ENCODE measurements at places on chromosomes 16 and 17.

- DNase-seq: no peak
Observed at GRCh38 chr17:39027455-39028035, 60.3 kb upstream of the FBXO47 start.

DNA sequence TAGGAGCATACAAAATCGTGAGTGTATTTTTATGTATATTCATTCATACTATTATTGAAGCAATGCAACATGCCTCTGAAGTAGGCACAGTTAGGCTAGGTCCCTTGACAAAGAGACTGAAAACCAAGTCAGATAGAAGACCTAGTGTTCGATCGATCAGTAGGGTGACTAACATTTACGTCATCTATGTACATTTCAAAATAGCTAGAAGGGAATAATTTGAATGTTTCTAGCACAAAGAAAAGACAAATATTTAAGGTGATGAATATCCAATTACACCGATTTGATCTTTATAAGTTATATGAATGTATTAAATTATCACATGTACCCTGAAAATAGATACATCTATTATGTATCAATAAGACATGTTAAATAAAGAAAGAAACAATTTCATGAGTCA lies 610.1 kb downstream of the TOX3 start:
- DNase-seq: no peak

DNA sequence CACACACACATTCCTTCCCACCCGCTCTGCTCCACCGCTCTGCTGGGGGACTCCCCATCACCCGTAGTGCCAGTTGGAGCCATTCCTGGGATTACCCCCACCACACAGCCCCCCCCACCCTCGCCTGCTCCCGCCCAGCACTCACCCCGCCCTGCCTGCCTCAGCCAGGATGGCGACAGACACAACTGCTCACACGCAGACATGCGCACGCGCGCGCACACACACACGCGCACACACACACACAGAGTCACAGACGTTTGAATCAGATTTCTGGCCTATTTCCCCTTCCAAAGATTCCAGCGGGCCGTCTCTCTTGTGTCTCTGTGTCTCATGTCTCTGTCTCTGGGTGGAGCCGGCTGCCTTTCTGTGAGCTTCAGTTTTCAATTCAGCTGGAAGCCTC lies 4.4 kb downstream of the CACNA1G start:
- peak; percentile 18 for DNase-seq

GRCh38 chr17:82406131-82406671 lies 11.9 kb upstream of the HEXD start:
- DNase-seq: no peak

DNA sequence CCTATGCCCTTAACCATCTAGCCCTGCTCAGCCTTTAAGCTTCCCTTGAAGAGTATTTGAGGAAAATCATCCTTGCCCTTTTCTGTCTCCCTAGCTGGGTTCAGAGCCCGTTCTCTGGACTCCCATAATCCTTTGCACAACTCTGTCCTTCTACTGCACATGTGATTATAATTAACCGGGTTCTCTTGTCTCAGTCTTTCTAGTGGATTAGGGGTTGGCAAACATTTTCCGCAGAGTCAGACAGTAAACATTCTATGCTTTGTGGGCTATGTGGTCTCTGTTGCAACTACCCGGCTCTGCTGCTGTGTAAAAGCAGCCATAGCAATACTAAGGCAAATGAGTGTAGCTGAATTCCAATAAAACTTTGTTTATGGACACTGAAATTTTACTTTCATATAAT lies 80.0 kb downstream of the CDRT15 start:
- DNase-seq: no peak

DNA sequence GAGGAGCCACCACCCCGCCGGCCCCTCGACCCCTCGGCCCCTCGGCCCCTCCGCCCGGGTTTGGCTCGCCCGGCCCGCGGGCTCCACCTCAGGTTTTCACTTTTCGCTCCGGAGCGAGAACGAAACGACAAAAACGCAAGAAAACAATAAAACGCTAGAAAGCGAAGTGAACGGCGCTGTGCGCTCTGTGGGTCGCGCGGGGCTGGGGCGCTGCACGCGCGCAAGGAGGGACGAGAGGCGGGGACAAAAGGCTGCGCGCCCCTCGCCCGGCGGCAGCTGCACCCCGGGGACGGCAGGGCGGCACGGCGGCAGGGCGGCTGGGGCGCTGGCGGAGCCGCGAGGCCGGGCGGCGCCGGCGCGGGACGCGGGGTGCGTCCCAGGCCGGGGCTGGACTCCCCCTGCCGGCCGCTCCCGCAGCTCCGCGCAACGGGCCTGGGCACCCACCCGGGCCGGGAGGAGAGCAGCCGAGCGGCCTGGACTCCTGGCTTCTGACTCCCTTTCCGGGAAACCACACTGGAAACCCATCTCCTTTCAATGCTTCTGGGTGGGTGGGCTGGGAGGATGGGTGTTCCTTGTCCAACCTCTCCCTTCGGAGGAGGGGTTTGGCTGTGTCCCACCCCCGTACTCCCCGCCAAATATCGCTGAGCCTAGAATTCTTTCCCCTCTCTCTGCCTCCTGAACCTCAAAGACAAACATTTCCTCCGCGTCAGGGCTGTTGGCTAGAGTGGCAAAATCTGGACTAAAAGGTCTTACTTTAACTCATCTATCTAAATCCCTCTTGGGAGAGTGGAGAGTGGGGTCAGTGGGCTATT lies 9.9 kb downstream of the TBX2 start:
- peak; percentile 17 for DNase-seq

- DNase-seq: no peak
Observed at GRCh38 chr17:8465759-8466158, 30.1 kb downstream of the NDEL1 start.

- DNase-seq: no peak
Observed at GRCh38 chr16:23148513-23149266, 562 bp downstream of the USP31 start.

DNA sequence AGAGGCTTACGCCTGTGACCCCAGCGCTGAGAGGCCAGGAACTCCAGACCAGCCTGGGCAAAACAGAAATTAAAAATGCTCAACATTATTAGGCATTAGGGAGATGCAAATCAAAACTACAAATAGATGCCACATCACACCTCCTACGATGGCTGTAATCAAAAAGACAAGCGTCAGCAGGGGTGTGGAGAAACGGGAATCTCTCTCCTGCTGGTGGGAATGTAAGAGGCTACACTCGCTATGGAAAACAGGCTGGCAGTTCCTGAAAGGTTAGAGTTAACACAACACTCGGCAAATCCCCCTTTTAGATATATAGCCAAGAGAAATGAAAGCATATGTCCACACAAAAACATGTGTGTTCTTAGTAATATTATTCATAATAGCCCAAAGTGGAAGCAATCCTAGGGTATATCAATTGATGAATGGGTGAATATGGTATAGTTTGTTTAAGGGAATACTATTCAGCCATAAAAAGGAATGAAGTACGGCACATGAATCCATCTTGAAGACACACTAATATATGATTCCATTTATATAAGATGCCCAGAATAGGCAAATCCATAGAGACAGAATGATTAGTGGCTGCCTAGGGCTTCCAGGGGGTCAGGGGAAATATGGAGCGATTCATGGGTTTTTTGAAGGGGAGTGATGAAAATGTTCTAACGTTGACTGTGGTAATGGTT lies 1.8 kb upstream of the NPRL3 start:
- no peak for DNase-seq

DNA sequence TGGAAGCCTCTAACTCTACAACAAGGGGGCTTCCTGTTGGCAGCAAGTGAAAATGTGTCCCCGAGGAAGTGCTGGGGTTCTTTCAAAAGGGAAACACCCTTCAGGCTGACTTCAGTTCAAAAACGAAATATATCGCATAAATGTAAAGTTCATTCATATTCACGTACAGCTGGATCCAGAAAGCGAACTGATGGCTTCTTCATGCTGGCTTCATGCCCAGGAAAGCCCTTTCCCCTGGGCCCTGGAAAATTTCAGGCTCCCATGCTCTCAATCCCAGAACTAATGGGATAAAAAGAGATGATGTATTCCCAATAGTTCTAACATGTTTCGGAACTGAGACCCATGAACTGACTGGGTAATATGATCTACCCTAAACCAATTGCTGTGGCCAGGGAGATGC lies 104.7 kb upstream of the CDH13 start:
- no peak for DNase-seq

DNA sequence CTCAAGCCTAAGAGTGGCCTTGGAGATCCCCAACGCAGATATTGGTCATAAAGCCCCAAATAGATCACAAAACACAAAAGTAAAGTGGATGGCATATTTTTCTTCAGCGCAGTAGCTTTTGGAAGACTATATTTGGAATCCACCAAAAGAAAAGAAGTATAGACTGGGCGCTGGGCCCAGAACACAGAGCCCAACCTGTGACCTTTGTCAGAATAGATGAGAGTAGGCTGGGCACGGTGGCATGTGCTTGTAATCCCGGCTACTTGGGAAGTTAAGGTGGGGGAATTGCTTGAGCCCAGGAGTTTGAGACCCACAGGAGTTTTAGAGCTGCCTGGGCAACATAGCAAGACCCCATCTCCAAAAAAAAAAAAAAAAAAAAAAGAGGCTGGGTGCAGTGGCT lies 14.6 kb downstream of the SCIMP start:
- no peak for DNase-seq

DNA sequence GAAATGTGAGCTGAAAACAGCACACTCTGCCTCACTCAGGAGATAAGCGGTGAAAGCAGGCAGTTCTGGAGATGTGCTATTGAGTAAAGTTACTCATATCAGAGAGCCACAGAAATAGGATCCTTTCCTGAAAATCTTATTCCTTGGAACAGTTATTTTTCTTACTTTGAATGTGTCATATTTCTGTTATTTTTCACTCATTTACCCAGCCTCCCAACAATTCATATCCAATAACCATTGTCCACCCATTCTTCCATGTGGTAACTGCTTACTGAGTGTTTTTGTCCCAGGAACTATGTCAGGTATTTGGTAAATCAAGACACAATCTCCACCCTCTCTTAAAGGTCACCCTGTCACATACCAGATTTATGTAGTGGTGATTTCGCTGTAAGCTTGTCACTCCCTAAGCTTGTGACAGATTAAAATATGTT lies 144.9 kb downstream of the PARN start:
- no peak for DNase-seq

DNA sequence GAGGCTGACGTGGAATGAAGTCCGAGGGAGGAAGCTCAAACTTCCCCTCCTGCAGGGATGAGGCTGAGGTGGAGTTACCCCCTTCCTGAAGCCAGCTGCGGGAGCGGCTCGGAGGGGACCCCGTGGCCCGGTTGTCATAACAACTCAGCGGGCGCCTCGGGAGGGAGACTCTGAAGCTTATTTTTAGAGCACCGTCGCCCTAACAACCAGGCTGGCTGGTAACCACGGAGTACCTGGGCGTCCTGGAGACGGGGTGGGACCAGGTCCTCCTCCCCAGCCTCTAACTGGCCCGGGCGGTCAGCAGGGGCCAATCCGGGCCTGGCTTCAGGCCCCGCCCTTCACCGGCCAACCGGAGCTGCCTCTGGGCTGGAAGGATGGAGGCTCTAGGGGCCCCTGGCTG lies 27.7 kb downstream of the NECAB2 start:
- DNase-seq: no peak

DNA sequence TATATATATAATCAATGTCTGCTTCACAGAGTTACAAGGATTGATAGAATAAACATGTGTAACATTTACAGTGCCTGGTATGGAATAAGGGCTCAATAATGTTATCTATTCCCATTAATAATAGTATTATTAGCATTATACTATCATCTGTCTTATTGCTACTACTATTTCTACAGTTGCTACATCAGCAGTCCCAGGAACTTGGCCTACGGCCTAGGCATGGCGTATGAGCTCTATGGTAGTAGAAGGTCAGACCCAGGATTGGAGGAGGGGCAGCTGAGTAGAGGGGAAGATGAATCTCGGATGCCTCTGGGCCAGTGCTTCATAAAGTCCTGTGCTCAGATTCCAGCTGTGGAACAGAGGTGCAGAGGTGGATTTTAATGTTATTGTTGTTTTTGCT lies 146.3 kb upstream of the TBX2 start:
- DNase-seq: no peak

DNA sequence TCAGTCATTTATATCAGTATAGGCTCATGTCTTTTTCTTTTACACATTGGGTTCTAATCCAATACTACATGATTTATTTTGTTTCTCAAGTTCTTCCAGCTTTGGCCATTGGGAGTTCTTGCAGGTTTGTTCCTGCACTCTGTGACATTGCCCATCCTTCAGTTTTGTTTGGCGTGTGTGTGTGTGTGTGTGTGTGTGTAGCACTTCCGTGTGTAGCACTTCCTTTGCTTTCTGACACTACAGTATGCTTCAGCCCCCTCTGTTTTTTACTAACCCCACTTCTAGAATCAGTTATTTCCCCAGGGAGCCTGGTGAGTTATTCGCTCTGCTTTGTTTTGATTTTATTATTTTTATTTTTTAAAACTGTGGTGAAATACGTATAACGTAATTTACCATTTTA lies 75.6 kb upstream of the LGALS9 start:
- DNase-seq: no peak

- no peak for DNase-seq
Observed at GRCh38 chr16:25996052-25996451, 304.3 kb downstream of the HS3ST4 start.

- DNase-seq: no peak
Observed at GRCh38 chr16:51003850-51004566, 147.1 kb downstream of the SALL1 start.

DNA sequence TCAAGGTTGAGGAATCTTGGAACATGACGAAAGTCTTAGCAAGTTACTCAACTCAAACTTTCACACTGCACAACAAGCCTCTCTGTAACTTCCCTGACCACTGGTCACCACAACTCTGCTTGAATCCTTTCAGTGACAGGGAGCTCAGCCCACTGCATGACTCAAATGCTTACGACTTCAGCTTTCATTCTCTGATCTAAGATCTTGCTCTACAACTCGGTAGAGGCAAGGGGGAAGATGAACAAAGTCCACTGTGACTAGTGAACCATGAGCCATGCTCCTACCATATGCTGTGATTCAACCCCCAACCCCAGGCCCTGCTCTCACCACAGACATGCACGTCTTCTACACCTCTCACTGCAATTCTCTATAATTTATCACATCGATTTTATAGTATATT lies 160.9 kb downstream of the SLC39A11 start:
- no peak for DNase-seq

DNA sequence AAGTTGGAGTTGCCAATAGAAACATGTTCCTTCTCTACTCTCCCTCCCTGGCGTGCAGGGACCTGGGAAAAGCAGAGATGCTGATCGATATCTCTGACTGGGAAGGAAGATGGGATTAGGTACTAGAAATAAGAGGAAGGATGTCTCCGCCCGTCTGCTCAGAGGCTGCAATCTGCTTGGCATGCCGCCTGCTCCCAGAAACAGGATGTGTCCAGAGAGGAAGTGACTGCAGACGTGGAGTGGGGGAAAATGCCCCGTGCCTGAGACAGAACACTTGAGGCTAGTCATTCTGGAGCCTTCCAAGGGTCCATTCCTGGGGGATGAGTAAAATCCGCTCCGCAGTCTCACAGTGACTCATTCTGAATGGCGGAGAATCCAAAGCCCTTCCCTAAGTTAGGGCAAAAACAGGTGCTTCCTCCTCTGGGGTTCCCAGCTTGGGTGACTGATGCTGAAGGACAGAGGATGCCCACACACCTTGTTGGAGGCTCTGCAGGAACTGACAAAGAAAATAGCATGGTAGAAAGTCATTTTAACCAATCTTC lies 45.0 kb upstream of the SMURF2 start:
- no peak for DNase-seq

GRCh38 chr17:45332989-45333701 lies 16.3 kb upstream of the MAP3K14 start:
- no peak for DNase-seq

- peak; percentile 75 for DNase-seq
Observed at GRCh38 chr16:14486520-14487303, 143.3 kb downstream of the PARN start.
